ENCODE measurements at places on chromosomes 3 and 15. TPM values are rescaled to one million over a fixed set of nuclear protein-coding genes. Genes with fewer than 3 reads are reported as not detected.

The ERICH6 gene
- total RNA-seq = not detected

The LYSMD2 gene
- total RNA-seq = 16.1 TPM

The CPA3 gene
- total RNA-seq = 2.4 TPM

The BOC gene
- 129 TPM for total RNA-seq

The DHX36 gene
- total RNA-seq = 34.2 TPM

The FBXO40 gene
- total RNA-seq = not detected

DNA sequence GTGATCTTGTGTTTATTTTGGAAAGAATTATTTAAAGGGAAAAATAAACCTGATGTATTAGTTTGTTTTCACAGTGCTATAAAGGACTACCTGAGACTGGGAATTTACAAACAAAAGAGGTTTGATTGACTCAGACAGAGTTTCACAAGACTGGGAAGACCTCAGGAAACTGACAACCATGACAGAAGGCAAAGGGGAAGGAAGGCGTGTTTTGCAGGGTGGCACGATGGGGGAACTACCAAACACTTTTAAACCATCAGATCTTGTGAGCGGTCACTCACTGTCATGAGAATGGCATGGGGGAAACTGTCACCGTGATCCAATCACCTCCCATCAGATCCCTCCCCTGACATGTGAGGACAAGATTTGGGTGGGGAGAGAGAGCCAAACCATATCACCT, 87.0 kb downstream of the TP63 start:
- no peaks in the 10 kb centered on the region for H3K27me3 ChIP-seq
- no peaks in the 10 kb centered on the region for H3K36me3 ChIP-seq
- DNase-seq = no peak
- no peaks in the 10 kb centered on the region for H3K4me1 ChIP-seq
- H3K27ac ChIP-seq = no peak overlapping the region
